C1 segment of cervical spinal cord (tissue), 14 donors: ENCODE measurements at places on chromosomes 7 and 10.

DNA sequence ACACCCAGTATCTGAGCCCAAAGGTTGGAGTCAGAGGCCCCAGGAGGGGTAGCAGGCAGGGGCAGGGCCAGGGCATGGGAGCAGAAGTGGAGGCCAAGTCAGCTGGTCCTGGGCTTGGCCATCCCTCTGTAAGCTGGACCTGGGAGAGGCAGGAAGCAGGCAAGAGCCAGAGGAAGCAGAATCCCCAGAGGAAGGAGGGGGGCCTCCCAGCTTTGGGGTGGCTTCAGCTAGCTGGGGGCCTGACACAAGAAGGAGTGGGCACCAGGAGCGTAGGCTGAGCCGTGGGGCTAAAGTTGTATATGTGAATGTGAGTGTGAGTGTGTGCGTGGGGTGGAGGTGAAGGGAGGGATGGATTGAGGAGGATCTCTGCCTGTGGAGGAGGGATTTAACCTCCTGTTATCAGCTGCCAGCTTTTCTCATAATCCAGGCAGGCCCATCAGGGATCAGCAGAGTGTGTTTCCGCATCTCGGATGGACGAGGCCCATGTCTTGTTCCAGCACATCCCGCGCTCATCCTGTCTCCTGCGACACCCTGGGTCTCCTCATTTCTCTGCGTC lies 54.0 kb downstream of the NEURL1 start:
- DNase-seq, result no peak

- DNase-seq, result no peak
Observed at GRCh38 chr7:15446722-15447121, 115.1 kb downstream of the AGMO start.

- DNase-seq, result no peak
Observed at GRCh38 chr10:132001238-132001972, 19.7 kb upstream of the BNIP3 start.

DNA sequence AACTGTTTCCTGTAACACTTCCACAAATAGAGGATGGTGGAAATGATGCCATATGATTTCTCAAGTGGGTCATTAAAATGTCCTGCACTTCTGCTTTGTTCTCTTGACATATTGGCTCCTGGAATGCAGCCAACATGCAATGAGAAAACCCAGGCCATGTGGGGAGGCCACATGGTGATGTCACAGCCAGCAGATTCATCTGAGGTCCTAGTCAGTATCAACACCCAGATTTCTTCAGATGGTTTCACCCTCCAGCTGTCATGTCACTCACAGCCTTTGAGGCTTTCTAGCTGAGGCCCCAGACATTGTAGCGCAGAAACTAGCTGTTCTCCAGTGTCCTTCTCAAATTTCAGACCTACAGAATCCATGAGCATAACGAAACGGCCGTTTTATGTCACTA lies 102.3 kb upstream of the NUPR2 start:
- DNase-seq, result no peak

DNA sequence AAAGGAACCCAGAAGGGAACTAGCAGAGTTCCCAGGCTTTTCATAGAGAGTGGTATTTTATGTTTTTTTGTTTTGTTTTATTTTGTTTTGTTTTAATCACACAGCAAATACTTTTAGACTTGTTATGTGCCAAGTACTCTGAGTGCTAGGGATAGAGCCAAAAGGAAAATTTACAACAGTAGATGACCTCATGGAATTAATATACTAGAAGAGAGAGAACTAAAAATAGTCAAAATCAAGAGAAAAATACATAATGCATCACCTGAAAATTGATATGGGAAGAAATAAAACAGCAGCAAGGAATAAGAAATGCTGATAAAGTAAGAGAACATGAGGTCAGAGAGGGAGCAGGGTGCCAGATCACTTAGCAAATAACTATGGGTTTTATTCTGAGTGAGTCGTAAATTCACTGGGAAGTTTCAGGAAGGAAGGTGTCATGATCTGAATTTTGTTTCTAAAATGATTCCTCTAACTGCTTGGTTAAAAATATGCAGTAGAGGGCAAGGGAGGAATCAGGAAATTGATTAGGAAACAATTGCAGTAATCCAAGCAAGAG lies 351.0 kb downstream of the ANKRD7 start:
- DNase-seq, result no peak

GRCh38 chr7:44194562-44195145 lies 5.4 kb upstream of the GCK start:
- DNase-seq, result no peak

- no peak for DNase-seq
Observed at GRCh38 chr7:129780257-129780973, 168.9 kb downstream of the NRF1 start.

GRCh38 chr10:100889546-100889945 lies 23.2 kb upstream of the SLF2 start:
- DNase-seq, result no peak

GRCh38 chr7:4479367-4480039 lies 202.6 kb upstream of the FOXK1 start:
- no peak for DNase-seq

DNA sequence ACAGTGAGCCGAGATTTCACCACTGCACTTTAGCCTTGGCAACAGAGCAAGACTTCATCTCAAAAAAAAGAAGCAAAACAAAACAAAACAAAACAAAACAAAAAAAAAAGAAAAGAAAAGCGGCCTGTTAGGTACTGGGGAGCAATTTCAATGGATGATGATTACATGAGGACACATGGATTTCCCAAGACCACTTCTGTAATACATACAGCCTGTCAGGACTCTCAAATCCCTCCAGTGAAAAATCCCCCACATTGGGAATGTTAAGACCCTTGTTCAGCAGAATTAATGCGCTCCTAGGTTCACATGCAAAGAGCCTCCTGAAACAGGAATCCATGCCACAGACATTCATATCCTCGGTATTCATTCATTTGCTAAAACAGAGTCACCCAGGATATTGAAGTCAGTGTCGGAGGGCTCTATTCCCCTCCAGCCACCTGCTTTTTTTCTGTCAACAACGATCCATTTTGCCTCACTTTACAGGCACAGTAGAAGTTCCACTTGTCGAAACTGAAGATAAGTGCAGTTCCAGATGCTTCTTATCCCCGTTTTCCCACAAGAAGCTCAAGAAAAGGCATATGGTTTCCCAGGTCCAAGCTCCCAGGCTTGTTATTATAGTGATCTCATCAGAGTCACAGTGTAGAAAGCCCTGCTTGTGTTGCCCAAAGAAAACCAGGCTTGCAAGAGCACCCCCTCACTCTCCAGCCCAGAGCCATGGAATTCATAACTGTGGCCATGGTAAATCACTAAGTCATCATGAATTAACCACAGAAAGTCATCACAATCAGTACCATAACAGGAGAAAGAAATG lies 20.2 kb downstream of the SLC16A12 start:
- no peak for DNase-seq

DNA sequence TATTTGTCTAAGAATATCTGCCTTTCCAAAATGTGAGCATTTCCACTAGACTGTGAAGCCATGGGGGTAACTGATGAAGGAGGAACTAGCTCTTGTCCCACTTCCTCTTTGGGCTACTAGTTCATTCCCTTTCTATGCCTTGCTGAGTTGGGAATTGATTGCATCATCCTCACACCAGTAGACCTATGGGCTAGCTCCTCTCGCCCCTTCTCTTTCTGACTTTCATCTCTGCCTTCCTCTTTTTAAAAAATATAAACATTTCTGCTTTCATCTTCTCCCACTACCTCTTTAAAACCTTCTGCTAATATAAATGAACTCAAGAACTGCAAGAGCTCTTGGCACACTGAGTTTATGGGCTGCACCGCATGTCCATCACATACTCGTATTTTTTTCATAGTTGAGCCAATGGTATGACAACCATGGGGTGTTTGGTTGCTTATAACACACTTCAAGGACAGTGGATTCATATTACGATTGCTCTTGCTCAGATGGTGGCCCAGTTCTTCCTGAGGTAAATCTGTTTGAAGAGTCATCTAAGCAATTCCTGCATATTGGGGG lies 182.0 kb downstream of the REEP3 start:
- DNase-seq, result no peak

DNA sequence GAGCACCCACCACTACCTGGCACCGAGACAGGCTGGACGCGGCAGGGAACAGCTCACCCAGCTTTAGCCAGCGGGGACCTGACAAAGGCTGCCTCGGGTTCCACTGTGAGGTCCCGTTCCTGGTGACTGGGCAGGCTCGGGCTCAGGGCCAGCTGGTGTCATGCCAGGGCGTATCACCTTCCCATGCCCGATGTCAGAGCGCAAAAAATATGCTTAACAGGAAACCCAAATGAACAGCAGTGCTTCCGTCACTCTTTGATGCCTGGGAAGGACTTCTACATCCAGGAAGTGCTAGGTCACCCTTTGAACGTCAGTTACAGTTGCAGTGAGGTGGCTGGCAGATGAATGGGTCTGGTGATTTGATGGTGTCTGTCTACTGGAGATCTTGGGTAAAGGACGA lies 106.0 kb downstream of the ADARB2 start:
- no peak for DNase-seq

DNA sequence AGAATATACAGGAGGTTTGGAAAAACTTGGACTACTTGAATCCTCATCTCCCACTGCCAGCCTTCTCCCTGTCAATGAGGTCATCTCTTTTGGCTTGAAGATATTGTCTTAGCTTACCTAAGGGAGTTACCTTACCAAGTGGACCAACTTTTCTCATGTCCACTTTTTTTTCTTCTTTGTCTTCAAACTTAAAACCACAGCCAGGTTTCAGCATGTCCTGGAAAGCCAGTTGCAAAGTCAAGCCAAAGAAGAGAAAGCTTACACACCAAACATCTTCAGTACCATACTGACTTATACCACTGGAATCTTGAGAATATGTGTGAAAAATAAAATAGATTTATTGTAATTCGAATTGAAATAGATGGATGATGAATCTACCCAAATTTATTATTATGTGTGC lies 520.5 kb downstream of the HTR7 start:
- DNase-seq, result no peak

DNA sequence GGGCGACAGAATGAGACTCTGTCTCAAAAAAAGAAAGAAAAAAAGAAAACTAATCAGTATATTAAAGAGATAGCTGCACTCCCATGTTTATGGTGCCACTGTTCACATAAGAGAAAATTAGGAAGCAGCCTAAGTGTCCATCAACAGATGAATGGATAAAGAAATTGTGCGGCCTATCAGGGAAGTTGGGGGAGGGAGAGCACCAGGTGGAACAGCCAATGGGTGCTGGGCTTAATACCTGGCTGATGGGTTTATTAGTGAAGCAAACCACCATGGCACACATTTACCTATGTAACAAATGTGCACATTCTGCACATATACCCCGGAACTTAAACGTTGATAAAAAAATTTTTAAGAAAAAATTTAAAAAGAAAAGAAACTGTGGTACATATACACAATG lies 9.0 kb upstream of the PRRT4 start:
- no peak for DNase-seq

- DNase-seq, result peak; percentile 14
Observed at GRCh38 chr10:1043532-1043995, 5.4 kb downstream of the IDI1 start.

- DNase-seq, result no peak
Observed at GRCh38 chr10:96743988-96744585, 23.8 kb upstream of the PIK3AP1 start.

GRCh38 chr7:35261041-35261440 lies 7.1 kb upstream of the TBX20 start:
- DNase-seq, result no peak

DNA sequence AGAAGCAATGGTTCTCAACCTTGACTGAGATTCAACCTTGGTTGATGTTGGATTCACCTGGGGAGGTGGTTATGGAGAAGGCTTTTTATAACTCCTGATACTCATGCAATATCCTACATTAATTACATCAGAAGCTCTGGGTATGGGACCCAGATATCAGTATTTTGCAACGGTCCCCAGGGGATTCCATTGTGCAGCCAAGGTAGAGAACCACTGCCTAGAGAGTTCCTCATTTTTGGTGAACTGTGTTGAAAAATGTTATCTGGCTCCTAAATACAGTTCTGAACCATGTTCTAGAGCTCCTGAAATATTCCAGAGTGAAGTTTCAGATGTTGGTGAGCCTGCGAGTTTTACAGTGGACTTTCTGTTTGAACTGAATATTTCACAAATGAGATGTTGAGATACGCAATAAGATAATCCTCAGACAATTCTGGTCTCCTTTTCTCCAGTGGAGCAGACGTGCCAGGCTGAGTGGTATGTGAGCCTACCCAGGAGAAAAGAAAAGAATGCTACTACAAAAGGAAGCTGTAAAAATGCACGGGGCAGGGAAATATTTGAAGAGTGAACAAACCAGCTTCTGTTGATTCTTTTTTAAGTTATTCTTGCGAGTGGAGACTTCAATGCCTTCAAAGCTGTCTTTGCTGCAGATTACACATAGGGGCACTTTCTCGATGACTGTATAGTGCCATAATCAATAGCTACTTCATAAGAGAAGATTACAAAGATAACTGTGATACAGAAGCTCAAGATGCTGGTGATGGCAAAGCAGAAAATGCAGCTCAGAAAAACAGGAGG lies 13.6 kb upstream of the C10orf120 start:
- DNase-seq, result no peak

DNA sequence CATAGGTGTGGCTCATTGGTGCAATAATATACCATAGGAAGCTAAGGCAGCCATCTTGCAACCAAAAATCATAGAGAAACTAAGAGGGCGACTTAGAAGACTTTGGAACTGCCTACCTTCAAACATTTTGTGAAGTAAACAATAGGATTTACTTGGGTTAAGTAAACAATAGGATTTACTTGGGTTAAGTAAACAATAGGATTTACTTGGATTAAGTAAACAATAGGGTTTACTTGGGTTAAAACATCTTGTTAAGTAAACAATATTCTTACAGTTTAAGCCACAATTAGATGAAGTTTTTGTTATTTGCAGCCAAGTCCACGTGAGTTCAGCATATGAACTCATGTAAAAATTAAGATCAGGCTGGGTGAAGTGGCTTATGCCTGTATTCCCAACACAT lies 722.4 kb upstream of the AUTS2 start:
- DNase-seq, result no peak

GRCh38 chr7:149825567-149826343 lies 12.4 kb upstream of the ZNF862 start:
- DNase-seq, result no peak

GRCh38 chr7:151056283-151056665 lies 1.4 kb downstream of the CDK5 start:
- DNase-seq, result no peak

DNA sequence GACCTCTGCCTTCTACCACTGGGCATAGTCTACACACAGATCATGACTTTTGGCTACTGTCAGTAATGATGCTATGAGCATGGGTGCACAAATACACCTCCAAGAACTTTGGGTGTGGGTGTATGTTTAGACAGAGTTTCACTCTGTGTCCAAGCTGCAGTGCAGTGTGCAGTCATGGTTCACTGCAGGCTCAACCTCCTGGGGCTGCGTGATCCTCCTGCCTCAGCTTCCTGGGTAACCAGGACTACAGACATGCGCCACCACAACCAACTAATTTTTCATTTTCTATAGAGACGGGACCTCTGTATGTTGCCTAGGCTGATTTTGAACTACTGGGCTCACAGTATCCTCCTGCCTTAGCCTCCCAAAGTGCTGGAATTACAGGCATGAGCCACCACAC lies 194.4 kb downstream of the NSUN6 start:
- no peak for DNase-seq

- no peak for DNase-seq
Observed at GRCh38 chr10:104614245-104614831, 26.8 kb upstream of the SORCS3 start.
